ENCODE measurements at places on chromosomes 7 and 10.

DNA sequence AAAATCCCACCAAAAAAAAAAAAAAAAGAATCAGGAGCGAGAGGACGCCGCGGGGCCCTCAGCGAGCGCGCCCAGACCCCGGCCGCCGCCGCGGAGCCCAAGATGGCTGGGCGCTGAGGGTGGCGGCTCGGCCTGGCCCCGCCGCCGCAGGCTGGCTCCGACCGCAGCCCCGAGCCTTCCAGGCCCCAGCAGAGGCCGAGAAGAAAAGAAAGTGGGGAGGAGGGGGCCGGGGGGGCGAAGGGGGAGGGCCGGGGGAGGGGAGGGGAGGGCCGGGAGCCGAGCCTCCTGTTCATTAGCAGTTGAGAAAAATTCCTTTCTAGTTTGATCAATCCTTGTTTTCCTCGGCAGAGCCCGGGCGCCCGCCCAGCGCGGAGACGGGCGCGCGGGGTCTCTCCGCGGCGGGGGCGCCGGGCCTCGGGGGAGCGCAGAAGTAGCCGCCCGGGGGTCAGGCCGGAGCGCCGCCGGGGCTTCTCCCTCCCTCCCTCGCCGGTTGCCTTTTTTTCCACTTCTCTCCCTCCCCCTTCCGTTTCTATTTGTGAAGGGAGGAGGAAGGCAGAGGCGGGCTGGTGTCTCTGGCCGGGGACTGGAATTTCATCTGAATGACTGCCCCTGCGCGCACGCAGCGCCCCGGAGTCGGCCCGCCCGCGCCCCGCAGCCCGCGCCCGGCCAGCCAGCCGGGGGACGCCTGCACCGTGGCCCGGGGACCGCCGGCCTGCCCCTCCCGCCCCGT, 778 bp upstream of the TRIM8 start:
- peak; percentile 85 for DNase-seq

GRCh38 chr7:64885520-64886240, 17.4 kb upstream of the ZNF273 start:
- no peak for DNase-seq

DNA sequence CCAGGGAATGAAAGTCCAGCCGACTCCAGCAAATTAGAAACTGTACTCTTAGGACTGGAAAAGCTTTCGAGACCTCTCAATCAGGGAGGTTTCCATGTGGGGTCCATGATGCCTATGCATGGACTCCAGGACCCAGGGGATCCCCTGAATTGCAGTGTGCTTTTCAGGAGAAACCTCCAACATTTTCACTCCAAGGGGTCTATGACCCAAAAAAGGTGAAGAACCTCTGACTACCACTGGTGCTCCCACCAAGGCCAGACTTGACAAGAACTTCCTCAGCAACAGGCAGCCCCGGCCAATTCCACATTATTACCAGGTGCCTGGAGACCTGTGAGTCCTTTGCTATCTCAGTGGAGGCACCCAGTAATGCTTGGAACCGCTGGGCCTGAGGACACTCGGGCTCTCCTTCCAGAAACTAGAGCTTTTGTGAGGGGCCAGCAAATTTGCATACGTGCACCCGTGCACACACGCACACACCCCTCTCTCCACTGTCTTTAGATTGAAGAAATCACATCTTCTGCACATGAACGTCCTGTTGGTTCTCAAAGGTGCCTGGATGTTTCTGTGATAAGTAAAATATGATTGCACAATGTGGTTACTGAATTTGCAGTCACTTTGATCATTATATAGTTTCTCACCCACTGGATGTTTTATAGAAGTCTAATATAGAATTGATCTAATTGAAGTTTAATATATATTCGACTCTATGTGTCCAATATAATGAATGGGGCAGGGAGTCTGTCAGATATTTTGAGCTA, 54.7 kb downstream of the SYPL1 start:
- no peak for DNase-seq

GRCh38 chr10:63593576-63593975, 72.4 kb downstream of the REEP3 start:
- DNase-seq = no peak

- peak; percentile 64 for DNase-seq
Observed at GRCh38 chr10:95277201-95277570, 13.6 kb downstream of the PDLIM1 start.

- no peak for DNase-seq
Observed at GRCh38 chr10:114265392-114266053, 26.5 kb downstream of the VWA2 start.

- DNase-seq = peak; percentile 67
Observed at GRCh38 chr7:21617916-21618390, 75.1 kb downstream of the DNAH11 start.

DNA sequence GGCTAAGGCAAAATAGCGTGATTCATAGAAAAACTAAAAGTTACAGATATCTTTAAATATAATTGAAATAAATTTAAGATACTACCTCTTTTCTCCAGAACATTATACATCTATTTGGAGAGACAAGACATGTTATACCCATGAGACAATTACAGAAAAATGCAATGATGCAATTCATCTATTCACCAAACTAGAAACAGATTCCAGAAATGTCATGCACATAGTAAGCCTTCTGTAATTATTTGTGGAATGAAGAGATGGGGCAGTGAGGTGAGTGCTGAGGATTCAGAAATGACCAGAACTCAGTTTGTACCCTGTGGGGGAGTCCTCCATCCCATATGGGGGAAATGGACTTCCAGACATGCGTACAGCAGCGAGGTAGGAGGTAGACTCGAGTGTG, 99.4 kb downstream of the MKX start:
- no peak for DNase-seq

DNA sequence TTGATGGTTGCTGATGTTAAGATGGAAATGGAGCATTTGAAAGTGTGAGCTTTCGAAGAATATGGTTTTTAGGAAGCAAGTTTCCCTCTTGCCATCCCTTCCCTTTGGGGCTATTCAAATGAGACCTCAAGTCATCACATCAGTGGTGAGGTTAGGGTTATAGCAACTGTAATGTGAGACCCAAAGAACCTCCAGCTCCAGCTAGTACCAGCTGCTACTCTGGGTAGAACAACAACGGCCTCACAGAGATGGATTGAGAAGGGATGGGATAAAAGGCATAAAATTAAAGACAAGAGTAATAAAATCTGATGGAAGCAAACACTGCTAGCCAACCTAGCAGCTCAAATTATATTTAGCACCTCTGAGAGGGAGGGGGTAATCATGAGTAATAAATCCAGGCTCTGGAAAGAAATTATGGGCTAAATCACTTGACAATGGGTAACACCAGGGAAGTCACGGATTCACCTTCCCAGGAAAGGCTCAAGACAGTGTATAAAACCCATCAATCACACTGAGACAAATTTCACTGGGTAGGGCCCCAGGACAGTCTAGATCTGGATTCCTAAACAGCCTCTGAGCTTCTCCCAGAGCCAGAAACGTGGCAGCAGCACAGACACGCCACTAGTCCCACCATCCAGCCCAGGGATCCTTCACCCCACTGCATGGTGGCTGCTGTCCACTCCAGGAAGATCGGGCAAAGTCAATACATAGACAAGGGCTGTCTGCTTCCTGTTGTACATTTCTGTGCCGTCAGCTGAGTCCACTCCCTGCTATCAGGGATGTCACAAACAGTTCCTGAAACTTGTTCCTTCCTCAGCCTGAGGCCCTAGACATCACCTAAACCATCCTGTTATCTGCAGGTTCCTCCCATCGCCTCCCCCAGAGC, 151.1 kb downstream of the GFRA1 start:
- DNase-seq = no peak

GRCh38 chr7:19307554-19307953, 162.3 kb upstream of the FERD3L start:
- DNase-seq = no peak

GRCh38 chr10:42476101-42476500, 162.3 kb downstream of the ZNF33B start:
- DNase-seq = no peak

- DNase-seq = no peak
Observed at GRCh38 chr10:72390764-72391163, 36.0 kb upstream of the DNAJB12 start.

GRCh38 chr10:101672536-101672935, 22.4 kb downstream of the FBXW4 start:
- no peak for DNase-seq

GRCh38 chr7:84705079-84705478, 481.8 kb downstream of the SEMA3D start:
- no peak for DNase-seq

- no peak for DNase-seq
Observed at GRCh38 chr7:129775695-129776361, 164.3 kb downstream of the NRF1 start.

- no peak for DNase-seq
Observed at GRCh38 chr7:50475340-50475739, 25.2 kb upstream of the FIGNL1 start.

DNA sequence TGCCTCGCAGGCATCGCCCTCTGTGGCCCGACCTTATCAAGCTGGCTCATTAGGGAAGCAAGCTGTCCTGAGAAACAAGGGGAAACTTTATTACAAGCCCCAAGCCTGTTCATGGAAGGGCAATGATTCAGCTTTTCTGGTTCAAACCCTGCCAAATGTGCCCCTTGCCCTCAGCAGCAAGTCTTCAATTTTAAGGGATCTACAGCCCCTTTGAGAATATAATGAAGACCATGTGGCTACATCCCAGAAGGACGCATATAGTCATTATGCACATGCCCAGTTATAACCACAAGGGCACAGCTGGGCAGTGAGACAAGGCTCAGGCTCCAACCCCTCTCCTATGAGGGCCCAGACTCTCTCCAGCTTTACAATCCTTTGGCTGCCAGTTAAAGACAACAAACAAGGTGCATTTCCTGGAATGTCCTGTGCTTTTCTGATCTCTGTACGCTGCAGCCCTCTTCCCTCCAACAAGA, 56.7 kb downstream of the DDC start:
- no peak for DNase-seq

GRCh38 chr7:46239846-46240245, 318.8 kb upstream of the IGFBP3 start:
- no peak for DNase-seq

DNA sequence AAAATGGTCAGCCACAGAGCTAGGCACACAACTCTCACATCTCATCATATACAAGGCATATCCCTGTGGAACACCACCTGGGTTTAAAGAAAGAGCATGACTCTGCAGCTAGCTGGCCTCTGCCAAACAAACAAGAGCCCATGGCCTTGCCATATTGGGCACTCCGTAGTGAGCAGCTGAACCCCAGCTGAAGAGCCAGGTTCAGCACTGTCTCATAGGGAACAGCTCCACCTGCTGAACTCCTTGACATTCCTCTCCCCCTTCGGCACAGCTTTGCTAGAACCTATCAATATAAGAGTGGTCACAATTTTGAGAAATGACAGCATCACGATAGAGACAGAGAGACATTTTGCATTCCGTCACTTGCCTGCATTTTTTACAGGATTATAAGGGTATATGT, 20.0 kb downstream of the SORCS1 start:
- DNase-seq = no peak

- DNase-seq = no peak
Observed at GRCh38 chr7:69895446-69895845, 297.2 kb downstream of the AUTS2 start.

GRCh38 chr7:151198945-151199848, 11.1 kb downstream of the H2BK1 start:
- DNase-seq = no peak

DNA sequence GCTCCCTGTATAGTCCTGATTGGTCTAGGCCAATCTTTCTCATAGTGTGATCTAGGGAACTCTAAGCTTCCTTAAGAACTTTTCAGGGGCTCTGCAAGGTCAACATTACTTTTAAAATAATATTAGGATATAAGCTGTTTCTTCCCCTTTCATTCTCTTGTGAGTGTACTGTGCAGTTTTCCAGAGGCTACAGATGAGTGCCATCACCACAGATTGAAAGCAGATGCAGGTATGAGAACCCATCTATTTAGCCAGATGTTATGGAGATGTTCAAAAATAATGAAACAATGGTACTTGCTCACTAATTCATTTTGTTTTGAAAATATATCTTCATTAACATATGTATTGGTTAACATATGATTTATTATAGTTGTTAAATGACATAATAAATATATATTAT, 169.2 kb upstream of the SEMA3A start:
- no peak for DNase-seq

DNA sequence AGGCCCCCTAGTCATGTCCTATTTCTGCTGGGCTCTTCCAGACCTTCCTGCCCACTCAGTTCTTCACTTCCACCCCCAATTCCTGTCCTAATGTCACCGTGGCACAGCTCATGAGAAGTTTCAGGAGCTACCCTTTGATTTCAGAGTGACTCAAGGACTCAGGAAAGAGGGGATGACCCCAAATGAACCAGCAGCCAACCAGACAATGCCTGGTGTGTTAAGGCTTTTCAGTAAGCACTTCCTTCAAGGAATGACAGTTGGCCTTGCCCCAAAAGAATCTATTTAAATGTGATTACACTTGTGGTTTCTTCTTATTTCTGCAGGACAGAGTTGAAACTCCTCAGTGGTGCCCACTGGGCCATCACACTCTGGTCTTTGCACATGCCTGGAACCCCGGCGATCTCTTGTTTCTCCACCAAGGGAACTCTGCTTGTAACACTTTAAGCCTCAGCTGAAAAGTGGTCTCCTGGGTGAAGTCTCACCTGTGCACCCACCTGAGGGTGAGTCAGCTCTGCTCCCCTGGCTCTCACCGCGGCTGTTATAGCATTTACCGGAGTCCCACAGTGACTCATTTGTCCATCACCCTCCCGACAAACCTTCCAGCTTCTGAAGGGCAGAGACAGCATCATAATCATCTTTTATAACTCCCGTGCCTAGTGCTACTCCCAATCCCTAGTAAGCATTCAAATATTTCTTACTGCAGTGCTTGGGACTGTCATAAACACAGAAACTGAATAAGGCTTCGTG, 123.0 kb upstream of the SVIL start:
- DNase-seq = no peak

DNA sequence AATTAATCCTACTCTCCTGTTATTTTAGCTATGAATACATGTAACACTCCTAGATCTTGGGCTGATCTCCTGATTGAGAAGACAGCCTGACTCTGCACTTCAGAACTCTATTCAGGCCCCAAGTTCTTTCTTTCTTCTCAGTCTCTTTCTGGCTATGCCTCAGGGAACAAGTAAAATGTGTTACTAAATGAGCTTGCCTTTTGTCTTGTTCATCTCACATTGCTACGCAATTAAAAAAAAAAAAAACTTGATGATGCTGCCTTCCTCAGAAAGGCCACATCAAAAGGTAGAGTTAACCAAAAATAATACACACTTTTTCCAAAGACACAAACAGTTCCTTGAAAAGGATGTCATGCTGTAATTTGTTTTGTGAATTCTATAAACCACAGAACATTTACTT, 258.1 kb downstream of the TWIST1 start:
- no peak for DNase-seq

GRCh38 chr7:69692611-69693010, 94.3 kb downstream of the AUTS2 start:
- no peak for DNase-seq

DNA sequence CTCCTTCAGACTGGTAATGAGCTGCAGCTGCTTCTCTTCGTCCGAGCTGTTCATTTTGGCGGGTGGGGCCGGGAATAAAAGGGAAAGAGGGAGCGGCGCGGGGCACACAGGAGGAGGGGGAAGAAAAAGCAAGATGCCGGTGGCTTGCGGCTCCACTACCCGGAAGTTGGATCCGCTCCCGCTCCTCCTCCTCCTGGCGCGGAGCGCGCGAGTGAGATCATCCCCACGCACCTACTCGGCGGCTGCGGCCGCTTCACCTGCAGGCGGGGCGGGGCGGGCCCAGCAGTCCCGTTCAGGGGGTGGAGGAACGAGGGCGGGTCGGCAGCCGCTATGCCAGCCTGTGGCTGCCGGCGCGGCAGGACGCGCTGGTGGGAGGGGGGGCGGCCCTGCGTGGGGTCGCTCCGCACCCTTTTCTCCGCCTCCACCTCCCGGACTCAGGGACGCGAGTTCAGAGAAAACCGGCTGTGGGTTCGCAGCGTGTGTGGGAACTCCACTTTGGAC, at the start of gene SHTN1:
SHTN1 (minus strand) TSS at position 162 of the 501 bp plus-strand sequence; CDS start at position 54, 108 bp downstream.
- DNase-seq = peak; percentile 46

GRCh38 chr7:68679459-68680234, 918.6 kb upstream of the AUTS2 start:
- DNase-seq = no peak

Data from tibial artery (tissue), 4 donors.